EH (cell line): ENCODE measurements at places on chromosomes 5 and 9.

- no peak for DNase-seq
Measured at GRCh38 chr9:19516348-19516747, 107.5 kb downstream of the ACER2 start.

DNA sequence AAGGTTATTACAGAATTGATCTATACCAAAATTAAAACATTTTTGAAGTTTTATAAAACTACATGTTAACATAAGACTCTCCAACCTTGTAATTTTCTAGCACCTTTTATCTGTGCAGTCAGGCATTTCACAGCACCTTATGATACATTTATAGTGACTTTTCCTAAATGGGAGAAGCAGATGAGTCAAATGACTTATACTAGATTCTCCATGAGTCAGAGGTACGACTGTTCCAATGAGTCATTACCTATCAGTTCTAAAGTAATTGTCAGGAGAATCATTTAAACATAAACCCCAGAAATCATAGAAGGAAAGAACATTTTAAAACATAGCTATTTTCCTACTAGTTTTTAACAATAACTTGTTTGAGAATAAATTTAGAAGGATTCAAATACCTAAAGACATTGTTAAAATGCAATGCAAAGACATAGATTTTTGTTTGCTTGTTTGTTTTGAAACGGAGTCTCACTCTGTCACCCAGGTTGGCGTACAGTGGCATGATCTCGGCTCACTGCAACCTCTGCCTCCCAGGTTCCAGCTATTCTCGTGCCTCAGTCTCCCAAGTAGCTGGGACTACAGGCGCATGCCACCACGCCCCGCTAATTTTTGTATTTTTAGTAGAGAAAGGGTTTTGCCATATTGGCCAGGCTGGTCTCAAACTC lies 34.7 kb upstream of the DMXL1 start:
- DNase-seq, result peak; percentile 71

GRCh38 chr9:35510754-35511428 lies 21.0 kb downstream of the RUSC2 start:
- peak; percentile 100 for DNase-seq

GRCh38 chr9:35518981-35519679 lies 29.2 kb downstream of the RUSC2 start:
- peak; percentile 86 for DNase-seq

- no peak for DNase-seq
Measured at GRCh38 chr5:135721548-135722090, 112.8 kb upstream of the SLC25A48 start.

DNA sequence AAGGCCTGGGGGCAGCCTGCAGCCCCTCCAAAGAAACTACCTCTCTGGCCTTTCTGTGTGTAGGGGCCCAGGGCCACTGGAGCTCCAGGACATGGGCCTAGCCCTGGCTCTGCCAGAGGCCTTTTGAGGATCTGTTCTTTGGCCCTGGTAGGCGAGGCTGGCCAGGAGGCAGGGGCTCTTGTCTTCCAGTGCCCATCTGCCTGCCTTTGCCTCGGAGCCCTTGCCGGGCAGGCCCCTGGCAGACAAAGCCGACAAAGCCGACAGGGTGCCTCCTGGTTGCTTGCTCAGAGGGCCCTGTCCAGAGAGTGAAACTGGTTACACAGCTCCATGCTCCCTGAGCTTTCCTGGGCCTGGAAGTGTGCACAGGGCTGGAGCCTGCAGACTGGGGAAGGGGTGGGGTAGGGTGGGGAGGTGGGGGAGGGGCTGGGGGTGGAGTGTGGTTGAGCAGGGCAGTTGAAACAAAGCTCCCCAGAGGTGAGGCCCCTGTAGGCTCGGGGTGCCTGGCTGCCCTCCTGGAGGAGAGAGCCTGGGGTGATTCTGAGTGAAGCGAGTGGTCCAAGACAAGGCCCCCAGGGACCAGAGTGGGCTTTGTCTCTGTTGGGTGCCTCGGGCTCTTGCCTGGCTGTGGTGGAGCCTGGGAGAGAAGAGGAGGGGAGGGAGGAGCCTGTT lies 29.3 kb downstream of the PTPA start:
- DNase-seq, result peak; percentile 70

DNA sequence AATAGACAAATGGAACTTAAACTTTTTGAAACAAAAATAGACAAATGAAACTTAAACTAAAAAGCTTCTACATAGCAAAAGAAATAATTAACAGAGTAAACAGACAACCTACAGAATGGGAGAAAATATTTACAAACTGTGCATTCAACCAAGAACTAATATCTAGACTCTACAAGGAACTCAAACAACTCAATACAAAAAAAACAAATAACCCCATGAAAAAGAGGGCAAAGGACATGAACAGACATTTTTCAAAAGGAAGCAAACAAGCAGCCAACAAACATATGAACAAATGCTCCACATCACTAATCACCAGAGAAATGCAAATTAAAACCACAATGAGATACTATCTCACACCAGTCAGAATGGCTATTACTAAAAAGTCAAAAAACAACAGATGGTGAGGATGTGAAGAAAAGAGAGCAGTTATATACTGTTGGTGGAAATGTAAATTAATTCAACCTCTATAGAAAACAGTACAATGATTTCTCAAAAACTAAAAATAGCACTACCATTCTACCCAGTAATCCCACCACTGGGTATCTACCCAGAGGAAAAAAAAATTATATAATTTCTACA lies 170.8 kb upstream of the RGMB start:
- peak; percentile 45 for DNase-seq

DNA sequence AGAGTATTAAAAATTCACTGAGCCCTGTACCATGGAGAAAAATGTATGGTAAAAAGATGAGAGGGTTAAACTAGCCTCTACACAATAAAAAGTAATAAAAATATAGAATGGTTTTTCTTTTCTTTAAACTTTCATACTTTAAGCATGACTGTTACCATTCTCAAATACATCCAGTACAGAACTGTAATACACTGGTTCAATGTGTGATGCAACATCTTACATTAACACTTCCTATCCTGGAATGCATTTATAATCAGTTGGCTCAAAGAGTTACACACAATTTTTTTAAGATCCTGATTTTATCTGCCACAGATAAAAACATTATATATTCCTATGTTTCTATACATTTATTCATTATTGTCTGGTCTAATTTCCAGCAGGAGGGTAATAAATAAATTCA lies 4.7 kb downstream of the GNAQ start:
- DNase-seq, result peak; percentile 62

GRCh38 chr9:89277454-89277853 lies 33.5 kb upstream of the CKS2 start:
- peak; percentile 28 for DNase-seq
